ENCODE measurements at places on chromosomes 5 and 9.

DNA sequence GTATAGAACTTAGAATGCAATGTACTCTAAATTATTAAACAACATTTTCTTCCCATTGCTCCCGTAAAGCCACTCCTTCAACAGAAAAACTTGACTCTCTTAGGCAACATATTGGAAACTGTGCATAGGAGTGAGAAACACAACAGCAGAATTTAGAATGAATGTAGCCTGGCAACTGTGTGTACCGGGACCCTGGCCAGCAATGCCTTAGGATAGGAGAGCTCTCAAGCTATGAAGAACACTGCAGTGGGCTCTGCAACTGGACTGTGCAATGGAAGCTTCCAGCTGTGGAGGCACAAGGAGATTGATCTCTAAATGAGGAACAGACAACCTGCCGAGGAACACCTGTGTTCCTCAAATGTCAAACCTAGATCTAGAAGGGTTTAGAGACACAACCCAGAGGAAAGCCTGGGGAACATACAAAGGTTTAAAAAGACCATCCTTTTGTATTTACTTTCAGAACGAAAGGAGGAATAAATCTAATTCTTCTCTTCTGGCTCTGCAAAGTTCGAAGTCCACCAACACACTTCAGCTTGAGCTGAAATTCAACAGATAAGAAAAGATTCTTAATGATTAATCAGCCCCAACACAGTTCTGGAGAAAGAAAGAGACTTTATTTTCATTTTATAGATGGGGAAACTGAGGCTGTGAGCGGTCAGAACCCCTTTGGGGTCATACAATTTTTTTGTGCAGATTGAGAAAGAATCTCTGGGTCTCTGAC, 51.5 kb upstream of the ARL15 start:
- DNase-seq = no peak

GRCh38 chr5:61245486-61245885, 83.2 kb upstream of the SMIM15 start:
- no peak for DNase-seq

- no peak for DNase-seq
Measured at GRCh38 chr9:102534031-102534430, 461.1 kb upstream of the CYLC2 start.

GRCh38 chr9:121944711-121945191, 148.4 kb downstream of the TTLL11 start:
- no peak for DNase-seq

GRCh38 chr5:133065471-133065870, 13.7 kb downstream of the HSPA4 start:
- no peak for DNase-seq

GRCh38 chr9:125650271-125650737, 56.7 kb downstream of the MAPKAP1 start:
- no peak for DNase-seq

DNA sequence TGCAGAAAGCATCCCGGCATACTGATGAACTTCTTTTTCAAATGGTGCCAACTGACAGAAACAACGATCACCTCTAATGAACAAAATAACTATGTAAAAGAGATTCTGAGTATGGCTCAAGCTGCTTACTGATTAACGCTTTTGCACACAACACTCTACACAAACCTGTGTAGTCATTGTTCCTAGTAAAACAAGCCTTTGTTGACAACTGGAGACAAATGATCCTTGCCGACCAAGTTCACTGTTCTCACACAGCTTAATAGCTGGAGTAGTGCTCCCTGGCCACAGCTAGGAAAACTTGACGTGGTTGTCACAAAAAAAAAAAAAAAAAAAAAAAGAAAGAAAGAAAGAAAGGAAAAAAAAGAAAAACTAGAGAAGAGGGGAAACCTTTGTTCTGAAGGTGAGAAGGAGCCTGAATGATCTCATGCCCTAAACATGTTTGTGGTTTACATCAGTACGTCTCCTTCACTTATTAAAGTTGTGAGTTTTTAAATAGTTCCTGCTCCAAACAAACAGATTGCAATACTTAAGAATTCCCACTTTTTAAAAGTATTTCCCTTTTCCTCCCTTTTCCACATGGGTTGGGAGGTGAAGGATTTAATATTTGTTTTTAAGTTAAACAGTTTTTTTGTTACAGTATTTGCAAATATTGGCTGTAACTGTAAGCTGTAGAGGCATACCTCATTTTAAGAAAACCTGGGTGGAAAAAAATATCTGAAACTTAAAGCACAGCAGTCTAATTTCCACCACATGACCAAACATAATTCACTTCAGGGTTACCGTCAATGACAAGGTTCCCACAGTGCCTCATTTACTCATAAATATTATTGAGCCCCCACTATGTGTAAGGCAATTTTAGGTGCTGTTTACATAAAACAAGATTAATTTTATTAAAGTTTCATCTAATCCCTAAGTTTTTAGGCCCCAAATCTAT, 63.7 kb downstream of the GLIS3 start:
- no peak for DNase-seq

GRCh38 chr9:95506678-95507463, 9.9 kb downstream of the PTCH1 start:
- no peak for DNase-seq

DNA sequence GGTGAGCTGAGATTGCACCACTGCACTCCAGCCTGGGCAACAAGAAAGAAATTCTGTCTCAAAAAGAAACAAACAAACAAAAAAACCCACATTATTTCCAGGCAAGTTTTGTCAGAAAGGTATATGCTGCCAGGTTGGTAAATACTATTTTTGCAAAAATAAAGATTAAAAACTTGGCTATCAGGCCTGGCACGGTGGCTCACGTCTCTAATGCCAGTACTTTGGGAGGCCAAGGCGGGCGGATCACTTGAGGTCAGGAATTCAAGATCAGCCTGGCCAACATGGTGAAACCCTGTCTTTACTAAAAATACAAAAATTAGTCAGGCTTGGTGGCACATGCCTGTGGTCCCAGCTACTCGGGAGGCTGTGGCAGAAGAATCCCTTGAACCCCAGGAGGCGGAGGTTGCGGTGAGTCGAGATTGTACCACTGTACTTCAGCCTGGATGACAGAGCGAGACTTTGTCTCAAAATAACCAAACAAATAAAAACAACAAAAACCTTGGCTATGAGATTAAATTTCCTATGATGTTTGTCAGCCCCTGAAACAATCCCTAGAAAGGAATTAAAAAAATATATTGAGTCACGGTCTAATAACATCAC, 22.7 kb downstream of the AGXT2 start:
- no peak for DNase-seq

DNA sequence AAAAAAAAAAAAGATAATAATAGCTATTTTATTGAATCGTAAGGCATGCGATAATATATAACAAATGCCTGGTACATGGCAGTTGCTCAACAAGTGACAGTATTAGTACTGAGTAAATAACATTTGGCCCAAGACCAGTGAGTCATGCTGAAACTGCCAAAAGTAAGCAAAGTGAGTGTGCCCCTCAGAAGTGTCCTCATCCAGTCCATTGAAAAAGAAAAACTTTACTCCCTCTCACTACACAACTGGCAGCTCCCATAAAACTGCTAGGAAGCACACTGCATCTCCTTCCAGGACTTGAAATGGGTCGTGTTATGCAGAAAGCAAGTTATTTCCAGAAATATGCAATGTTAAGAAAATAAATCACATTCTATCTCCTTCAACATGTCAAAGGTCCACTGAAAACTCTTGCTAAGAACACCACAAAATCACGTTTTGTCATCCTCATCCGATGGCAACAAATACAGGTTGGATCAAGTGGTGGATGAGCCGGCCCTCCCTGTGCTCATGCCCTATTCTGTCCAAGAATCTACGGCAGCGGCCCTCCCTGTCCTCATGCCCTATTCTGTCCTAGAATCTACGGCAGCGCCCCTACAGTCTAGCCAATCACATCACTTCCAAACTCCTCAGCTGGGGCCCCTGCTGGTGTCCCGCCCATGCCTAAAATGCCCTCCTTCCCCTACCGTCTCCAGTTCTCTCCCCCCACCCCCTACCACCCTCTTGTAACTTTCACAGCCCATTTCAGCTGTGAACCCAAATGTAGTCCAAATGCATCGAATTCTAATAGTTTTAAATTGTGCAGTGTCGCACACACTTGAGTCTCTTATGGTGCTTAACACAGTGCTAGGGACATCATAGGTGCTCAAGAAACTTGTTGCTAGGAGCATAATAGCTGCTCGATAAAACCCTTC, 12.5 kb downstream of the PTCH1 start:
- DNase-seq = no peak

DNA sequence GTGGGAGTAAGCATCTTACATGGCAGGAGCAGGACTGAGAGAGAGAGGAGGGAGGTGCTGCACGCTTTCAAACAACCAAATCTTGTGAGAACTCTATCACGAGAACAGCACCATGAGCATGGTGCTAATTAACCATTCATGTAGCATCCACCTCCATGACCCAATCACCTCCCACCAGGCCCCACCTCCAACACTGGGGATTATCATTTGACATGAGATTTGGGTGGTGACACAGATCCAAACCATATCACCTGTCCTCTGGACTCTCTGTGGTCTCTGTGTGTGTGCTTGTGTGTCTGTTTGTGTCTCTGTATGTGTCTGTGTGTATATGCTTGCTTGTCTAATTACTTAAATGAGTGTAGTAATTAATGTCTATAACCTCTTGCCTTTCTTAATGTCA, 31.1 kb downstream of the SEC61B start:
- no peak for DNase-seq

GRCh38 chr5:36675282-36675681, 68.9 kb downstream of the SLC1A3 start:
- DNase-seq = no peak

DNA sequence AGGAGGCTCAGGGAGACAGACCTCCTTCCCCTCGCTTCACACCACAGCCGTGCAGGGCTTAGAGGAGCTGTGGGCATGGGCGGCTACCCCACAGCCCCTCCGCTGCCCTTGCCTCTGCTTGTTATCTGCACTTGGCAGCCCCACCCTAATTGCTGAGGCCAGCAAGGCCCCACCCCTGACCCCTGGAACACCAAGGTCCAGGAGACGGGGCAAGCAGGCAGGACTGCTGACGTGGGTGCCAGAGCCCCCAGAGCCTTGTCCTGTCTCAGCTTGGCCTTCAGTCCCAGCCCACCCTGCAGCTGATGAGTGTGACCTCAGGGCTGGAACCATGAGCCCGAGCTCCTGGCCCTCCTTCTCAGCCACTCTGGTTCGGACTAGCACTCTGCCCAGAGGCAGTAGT, 29.1 kb upstream of the NEURL1B start:
- no peak for DNase-seq

Data from cerebellar nuclear complex (tissue), 1 donor.